ENCODE measurements at places on chromosomes 2 and 18.

GRCh38 chr2:104501929-104502328 is 352.0 kb upstream of the POU3F3 start:
- no peak for DNase-seq

DNA sequence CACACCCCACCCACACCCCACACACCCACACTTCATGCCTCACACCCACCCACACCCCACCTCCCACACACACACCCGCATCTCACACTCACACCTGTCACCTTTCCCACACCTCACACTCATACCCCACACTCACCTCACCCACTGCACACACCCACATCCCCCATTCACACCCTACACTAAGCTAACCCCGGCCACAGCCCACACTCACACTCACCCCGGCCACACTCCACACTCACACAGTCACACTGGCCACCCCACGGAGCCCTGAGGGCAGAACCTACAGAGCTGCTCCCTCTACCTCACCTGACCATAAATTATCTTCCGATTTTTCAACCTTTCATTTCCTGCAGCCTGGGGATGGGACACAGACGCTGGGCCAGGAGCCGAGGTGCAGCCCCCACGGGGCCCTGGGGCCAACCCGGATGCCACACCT is 241.3 kb downstream of the HDAC4 start:
- no peak for DNase-seq

- no peak for DNase-seq
Measured at GRCh38 chr18:76505614-76506013, 10.6 kb upstream of the ZNF516 start.

DNA sequence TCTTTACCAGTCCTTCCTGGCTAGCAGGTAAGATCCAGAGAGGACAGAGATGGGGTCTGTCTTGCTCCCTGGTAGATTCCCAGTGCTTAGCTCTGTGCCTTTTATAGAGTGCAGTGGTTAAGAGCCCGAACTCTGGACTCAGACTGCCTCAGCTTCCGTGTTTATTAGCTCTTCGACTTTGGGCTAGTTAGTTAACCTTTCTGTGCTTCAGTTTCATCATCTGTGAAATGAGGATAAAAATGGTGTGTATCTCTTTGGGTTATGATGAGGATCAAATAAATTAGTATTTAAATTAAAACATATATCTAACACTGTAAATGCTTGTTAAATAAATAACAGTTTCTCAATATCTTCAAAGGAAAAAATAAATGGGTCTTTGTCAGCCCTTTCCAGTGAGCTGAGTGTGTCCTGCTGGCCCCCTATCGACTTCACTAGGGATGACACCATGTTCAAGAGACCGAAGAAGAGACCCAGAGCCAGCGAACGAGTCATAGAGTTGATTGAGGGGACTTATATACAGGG is 38.2 kb downstream of the CERS6 start:
- no peak for DNase-seq

- no peak for DNase-seq
Measured at GRCh38 chr2:219658196-219658846, 30.9 kb downstream of the SLC4A3 start.

DNA sequence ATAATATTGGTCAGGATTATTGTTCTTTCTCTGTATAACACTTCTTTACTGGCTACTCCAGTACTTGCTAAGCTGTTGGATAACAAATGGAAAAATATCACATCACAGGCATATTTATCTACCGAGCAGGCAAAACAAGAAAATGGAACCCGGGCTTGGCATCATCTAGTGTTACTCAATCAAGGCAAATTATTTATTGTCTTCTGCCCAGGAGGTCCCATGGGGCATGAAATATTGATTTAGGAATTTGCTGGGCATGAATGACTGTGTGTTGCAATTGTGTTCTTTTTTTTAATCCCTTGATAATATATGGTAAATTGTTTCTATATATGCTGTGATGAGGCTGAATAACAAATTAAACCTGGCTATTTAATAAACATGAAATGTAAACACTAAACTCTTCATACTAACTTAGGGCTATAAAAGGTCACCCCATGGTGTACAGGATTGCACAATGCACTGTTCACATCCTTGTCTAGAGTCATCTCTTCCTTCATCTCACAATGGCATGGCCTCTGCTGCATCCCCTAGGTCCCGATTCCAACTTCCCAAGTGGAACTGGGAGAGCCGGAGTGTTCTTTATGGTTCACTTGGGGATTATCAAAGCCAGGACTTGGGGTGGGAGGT is 2.2 kb upstream of the PARD3B start:
- DNase-seq: no peak

DNA sequence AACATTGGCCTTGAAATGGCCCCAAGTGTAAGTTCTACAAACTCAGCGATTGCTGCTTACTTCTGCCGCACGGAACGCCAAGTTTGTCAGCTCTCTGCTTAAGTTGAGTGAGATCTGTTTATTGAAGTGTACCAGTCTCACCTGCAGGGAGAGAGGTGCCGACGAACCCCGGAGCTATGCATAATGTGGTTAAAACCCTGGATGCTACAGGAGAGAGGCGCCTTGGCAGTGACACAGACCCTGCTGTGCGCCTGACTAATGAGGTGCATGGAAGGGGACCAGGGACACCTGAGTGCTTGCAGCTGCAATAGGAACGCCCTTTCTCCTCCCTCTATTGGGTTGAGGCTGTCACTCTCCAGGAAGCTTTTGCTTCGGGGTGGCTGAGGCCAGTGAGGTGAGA is 979 bp downstream of the SLC9A2 start:
- no peak for DNase-seq

DNA sequence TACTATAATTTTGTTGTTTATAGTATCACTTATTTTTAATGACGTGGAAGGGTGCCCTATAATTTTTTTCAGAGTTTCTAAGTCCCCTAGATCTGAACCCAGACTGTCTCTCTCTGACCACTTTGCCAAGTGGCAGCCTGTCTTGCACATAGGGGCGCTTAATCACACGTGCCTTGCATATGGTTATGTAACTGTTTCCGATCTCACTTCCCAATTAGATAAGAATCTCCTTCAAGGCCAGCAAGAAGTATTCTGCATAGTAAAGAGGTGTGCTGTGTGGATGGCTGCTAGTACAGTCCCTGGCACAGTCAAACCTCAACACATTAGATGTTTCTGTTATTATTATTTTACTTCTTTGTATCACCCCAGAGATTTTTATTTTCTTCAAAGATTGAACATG is 197.8 kb upstream of the SIX2 start:
- no peak for DNase-seq

GRCh38 chr18:50695431-50696176 is 124.2 kb downstream of the MRO start:
- no peak for DNase-seq

DNA sequence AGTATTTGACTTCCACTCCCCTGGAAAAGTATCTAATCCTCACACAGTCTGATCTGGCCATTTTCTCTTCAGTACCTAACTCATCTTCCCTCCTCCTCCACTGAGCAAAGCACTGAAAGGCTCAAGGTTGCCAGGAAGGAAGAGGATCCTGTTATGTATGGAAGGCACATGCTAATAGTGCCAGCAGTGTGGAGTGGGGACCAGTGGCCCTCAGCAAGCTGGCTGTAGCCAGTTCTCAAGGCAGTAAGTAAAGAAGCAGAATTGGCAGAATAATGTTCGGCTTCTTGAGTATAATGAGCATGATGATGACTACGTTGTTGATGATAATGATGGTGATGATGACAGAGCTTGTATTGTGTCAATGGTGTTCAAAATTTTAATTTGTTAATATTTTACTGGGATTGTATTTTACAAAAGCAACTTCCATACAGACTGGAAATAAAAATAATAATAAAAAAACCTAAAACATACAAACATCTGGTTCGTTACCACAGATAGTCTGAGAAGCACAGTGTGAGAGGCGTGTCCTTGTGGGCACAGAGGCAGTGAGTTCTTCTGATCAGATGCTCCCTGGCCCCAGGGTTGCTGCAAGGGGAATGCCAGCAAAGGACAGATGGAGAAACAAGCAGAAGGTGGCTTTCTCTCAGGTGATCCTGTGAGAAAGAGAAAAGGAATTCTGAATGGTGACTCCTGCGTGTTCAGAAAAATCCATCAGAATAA is 528.8 kb downstream of the CMPK2 start:
- no peak for DNase-seq

GRCh38 chr2:84925336-84925723 is 19.9 kb downstream of the TMSB10 start:
- DNase-seq: no peak

- DNase-seq: no peak
Measured at GRCh38 chr2:20196657-20197161, 28.2 kb downstream of the SDC1 start.

GRCh38 chr2:238081561-238081960 is 18.6 kb upstream of the ESPNL start:
- DNase-seq: no peak

GRCh38 chr2:53104263-53104662 is 663.3 kb upstream of the CHAC2 start:
- DNase-seq: no peak

- DNase-seq: no peak
Measured at GRCh38 chr2:67070826-67071225, 326.3 kb upstream of the ETAA1 start.

DNA sequence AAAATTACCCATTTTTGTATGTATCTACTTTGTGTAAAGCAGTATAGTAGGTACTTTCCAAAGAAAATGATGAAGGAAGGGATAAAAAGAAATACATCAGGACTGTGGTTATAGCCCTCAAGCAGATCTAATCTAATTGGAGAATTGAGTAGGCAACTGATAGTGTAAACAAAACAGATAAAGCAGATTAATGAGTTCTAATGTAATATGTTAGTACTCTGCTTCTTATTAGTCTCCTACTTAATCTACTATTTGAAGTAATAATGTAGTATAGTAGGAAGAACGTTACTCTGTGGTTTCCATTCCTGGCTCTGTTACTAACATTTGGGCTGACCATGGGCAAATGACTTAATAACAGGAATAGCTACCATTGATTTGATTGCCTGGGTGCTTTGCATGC is 250.7 kb downstream of the ARHGAP15 start:
- no peak for DNase-seq

GRCh38 chr18:69795791-69796190 is 151.9 kb downstream of the CD226 start:
- DNase-seq: no peak

GRCh38 chr2:46446871-46447568 is 32.3 kb upstream of the TMEM247 start:
- no peak for DNase-seq

GRCh38 chr2:207319316-207319715 is 153.6 kb upstream of the KLF7 start:
- DNase-seq: no peak

DNA sequence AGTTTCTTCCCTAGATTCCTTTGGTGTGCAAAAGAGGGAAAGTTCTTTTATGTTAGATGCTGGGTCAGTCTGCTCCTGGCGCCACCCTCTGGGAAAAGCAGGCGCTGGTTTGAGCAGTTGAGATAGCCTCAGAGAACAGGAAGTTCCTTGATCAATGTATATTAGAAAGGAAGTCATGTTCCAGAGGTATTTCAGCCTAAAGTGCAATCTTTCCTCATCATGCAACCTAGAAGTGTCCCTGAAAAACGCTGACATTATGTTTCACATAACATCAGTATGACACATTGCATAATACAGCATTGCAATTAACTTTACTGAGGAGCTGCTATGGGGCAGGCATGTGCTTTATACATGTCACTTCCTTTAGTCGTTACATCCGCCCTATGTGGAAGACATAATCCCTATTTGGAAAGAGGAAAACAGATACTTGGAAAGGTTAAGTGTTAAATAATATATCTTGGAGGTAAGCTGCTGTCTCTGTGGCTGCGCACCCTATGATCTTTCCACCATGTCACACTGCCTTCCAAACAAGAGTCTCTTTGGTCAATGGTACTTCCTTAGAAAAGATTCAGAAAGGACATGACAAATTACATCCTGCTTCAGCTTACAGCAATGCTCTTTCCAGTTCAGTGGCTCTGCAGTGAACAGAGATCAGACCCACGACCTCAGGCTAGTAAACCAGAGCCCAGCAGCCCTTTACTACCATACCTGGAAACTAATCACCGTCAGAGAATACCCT is 369.7 kb downstream of the RAD51AP2 start:
- no peak for DNase-seq

DNA sequence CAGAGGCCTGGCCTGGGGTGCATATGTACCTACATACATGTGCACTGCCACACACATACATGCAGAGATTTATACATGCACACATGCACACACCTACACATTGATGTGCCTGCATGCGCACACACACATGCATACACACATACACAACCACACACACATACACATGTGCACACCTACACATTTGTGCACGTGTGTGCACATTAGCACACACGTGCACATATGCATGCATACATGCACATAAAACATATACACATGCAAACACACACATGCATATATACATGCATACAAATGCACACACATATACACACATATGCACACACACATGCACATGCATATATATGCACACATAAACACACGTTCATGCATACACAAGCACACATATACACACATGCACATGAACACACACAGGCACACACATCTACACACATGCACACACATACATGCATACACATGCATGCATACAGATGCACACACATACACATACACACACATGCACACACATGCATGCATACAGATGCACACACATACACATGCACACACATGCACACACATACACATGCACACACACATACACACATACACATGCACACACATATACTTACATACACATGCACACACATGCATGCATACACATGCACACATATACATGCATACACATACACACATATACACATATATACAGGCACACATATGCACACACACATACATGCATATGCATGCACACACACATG is 23.6 kb upstream of the OTOS start:
- DNase-seq: no peak

GRCh38 chr18:8107426-8107825 is 501.8 kb upstream of the RAB12 start:
- no peak for DNase-seq

- DNase-seq: no peak
Measured at GRCh38 chr2:148301362-148301761, 280.5 kb downstream of the MBD5 start.

DNA sequence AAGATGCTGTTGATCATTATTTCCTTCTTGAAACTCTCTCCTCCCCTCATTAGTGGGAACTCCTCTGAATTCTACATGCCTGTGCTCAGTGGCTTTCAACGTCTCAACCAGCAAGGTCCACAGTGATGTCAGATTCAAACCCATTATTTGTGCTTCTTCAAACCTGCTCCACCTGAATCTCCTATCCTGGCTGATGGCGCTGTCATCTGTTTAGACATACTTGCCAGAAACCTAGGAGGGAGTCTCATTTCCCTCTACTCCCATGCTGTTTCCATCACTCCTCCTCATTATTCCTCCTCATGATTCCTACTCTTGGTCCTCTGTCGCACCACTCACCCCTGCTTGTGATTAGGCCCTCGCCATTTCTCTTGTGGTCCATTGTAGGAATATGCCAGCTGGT is 2.9 kb upstream of the LPIN2 start:
- no peak for DNase-seq

- no peak for DNase-seq
Measured at GRCh38 chr2:201158111-201158929, 24.6 kb upstream of the CASP10 start.
